ENCODE measurements at places on chromosomes 1 and 21.

DNA sequence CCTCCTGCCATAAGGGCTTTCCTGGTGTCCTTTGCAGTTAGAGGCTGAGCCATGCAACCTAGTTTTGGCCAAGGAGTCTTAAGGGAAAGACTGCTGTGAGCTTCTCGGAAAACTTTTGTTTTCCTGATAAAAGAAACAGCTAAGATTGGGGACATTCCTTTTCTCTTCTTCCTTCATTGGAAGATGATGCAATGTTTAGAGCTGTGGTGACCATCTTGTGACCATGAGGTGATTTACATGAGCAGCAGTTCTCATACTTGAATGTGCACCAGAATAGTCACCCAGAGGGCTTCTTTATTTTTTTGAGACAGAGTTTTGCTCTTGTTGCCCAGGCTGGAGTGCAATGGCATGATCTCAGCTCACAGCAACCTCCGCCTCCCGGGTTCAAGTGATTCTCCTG, 20.4 kb upstream of the SMAP2 start:
- DNase-seq = no peak

GRCh38 chr1:155125511-155125945, 2.1 kb upstream of the EFNA1 start:
- DNase-seq = no peak

DNA sequence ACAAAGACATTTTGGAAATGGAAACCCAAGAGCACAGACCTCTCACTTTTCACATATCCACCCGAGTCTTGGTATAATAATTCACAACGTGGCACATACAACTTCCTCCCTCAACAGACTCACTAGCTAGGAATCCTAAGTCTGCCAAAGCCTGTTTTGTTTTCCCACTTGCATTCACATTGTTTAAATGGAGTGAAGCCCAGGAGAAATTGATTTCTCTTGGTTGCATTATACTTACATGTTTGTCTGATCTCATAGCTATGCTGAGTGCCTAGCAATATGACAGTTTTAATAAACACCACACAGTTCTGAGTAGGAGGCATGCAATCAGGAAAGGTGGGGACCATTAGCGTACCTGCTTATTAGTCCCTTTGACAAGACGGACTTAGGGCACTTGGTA, 348.6 kb upstream of the ADGRL4 start:
- DNase-seq = no peak

DNA sequence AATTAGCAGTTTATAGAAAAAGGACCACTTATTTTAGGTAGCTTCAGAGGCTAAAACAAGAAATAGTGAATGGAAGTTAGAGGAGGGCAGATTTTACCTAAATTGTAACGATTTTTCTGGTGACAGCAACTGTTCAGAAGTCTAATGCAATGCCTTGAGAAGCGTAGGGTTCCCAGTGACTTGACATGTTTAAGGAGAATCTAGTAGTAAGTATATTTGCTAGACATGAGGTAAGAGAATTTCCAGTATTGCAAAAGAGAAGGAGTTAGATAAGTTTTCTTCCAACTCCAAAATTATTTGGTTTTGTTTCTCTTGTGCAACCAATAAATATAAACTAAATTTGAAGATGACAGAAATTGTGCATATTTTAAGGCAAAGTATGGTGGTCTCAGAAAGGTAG, 140.0 kb downstream of the SMYD3 start:
- no peak for DNase-seq

DNA sequence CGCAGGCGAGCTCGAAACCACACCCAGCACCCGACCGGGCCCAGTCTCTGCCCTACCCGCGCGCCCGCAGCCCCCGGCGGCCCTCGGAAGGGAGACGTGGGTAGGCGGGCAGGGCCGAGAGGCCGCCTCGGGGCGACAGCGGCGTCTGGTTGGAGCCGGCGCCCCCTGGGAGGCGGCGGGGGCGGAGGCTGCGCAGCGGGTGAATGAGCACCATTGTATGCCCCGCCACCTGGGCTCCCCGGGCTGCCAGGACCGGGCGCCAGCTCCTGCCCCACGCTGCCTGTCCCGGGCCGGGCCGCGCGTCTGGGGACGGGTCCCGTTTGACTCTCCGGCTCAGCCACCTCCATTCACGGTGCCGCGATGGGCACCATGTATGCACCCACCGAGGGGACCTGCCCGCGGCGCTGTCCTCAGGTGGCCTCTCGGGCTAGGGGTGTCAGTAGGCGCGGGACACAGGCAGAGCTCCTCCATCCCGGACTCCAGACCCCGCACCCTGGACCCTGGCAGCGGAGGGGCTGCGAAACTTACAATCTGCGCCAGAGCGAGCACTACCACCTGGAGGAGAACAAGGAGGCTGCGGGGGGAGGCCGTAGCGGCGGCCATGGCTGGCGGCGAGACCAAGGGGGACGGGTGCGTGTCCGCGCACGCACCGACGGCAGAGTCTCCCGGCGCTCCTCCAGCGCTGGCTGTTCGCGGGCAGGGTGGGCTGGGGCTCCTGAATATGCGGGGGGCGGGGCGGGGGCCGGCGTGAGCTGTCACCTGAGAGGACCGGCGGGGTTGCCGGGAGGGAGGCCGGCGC, at the start of gene COL9A2:
Gene COL9A2 (minus strand): TSS at position 692 of the 799 bp plus-strand sequence. CDS start 89 bp downstream, at position 603.
- DNase-seq = peak; percentile 36
